ENCODE measurements at places on chromosomes 4 and X.

GRCh38 chr4:169756971-169757574 is 671 bp downstream of the HPF1 start:
- DNase-seq: no peak
- H3K4me1 ChIP-seq: peaks cover 2% of the 10 kb centered on the region
- no peaks in the 10 kb centered on the region for H3K36me3 ChIP-seq
- peak overlapping the region; percentile 92 for H3K4me3 ChIP-seq

DNA sequence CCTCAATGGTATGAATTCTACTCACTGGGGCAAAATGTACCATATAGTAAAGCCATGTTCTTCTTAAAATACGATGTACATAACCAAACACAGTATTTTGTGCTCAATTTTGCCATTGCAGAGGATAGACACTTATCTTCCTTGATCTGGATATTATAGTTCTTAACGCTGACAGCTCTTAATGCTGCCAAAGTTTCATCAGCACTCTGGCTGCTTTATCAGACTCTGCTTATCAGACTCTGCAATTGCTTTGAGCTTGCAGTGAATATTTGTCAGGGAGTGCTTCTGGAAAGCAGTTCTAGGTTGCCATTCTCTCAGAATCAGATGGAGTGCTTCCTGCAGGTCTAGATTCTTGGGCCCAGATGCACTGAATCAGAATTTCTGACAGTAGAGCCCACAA is 863.1 kb downstream of the CCSER1 start:
- no peak for DNase-seq
- no peak overlapping the region for H3K4me3 ChIP-seq
- no peaks in the 10 kb centered on the region for H3K4me1 ChIP-seq
- no peaks in the 10 kb centered on the region for H3K27me3 ChIP-seq

DNA sequence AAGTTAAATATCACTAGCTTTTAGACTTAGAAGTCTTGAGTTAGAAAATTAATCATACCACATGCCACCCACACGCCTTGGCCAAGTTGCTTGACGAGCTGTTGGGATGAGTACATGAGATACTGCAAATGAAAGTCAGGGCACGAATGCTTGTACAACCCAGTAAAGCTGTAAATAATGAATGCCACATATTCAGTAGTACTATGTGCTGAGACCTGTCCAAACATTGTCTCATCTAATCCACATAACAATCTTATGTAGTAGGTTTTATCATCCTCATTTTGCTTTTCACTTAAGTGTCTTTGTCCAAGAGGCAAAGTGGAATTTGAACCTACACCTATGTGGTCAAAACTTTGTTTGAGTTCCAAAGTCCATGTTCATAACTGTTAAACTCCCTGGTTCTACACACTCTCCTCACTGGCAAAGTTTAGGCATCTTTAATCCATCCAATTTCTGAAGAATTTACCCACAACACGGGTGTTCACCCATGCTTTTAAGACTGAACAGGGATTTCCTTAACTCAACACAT is 74.1 kb downstream of the LDB2 start:
- H3K4me3 ChIP-seq: no peak overlapping the region
- no peaks in the 10 kb centered on the region for H3K27me3 ChIP-seq
- no peak for DNase-seq

DNA sequence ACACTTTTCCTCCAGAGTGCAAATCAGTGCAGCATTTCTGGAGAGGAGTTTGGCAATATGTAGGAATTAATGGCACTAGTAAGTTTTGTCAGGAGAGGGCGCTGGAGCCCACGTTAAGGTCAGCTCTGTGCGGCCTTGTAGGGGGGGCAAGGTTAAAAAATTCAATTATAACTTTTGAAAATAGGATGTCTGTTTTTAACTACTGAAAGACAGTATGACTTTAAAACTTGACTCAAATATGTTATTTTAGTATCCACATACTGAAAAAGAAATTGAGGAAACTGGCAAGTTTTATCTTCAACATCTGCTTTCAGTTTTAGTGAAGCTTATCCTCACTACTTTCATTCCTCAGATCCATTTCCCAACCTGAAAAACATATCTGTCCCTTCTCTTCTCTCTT is 30.9 kb upstream of the HSD17B13 start:
- peak; percentile 34 for DNase-seq
- H3K4me3 ChIP-seq: no peak overlapping the region
- H3K27me3 ChIP-seq: no peaks in the 10 kb centered on the region
- peaks cover 5% of the 10 kb centered on the region for H3K4me1 ChIP-seq

GRCh38 chr4:138393886-138394610 is 151.9 kb upstream of the SLC7A11 start:
- no peaks in the 10 kb centered on the region for H3K4me1 ChIP-seq
- H3K27me3 ChIP-seq: no peaks in the 10 kb centered on the region
- no peak overlapping the region for H3K4me3 ChIP-seq
- H3K36me3 ChIP-seq: no peaks in the 10 kb centered on the region
- H3K27ac ChIP-seq: no peak overlapping the region

- H3K4me3 ChIP-seq: no peak overlapping the region
- H3K27me3 ChIP-seq: no peaks in the 10 kb centered on the region
- H3K4me1 ChIP-seq: no peaks in the 10 kb centered on the region
- DNase-seq: no peak
- no peak overlapping the region for H3K27ac ChIP-seq
- H3K36me3 ChIP-seq: no peaks in the 10 kb centered on the region
Observed at GRCh38 chr4:55980725-55981124, 32.0 kb downstream of the CEP135 start.

GRCh38 chr4:183443655-183444213 is 702 bp upstream of the CDKN2AIP start:
- H3K4me1 ChIP-seq: no peaks in the 10 kb centered on the region
- no peaks in the 10 kb centered on the region for H3K27me3 ChIP-seq
- peak overlapping the region; percentile 97 for H3K27ac ChIP-seq
- peak overlapping the region; percentile 99 for H3K4me3 ChIP-seq

DNA sequence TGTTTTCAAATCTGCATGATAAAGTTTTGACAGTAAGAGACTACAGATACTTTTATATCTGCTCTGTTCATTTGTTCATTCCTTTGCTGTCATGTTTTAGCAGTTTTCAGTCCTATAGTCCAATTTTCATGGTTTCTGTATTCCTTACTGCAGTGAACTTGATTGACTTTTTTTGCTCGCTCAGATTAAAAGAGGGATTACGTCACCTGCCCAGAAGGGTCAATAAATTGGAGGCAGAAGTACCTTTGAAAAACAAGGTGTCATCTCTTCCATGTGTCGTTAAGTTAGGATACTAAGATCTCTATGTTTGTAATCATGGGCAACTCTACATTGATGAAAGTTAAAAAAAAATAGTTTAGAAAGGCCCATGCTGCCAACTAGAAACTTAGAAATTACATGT is 250.1 kb upstream of the SMIM31 start:
- H3K4me3 ChIP-seq: no peak overlapping the region
- no peak overlapping the region for H3K27ac ChIP-seq
- H3K27me3 ChIP-seq: no peaks in the 10 kb centered on the region
- no peak for DNase-seq

DNA sequence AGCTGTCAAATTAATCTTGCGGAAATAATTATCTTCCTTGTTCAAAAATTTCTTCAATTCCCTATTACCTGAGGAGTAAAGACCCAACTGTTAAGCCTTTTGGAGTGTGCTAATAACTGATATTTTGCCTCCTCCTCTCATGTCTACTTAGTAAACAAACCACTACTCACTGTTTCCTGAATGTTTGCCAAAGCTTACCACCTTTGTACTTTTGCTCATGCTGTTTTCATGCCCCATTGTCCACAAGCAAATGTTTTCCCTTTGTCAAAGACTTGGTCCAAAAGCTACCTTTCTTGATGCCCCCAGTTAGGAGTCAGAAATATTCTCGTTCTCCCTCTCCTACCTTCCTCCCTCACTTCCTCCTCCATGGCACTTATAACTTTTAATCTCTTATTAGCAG is 226.1 kb downstream of the ENOX2 start:
- H3K4me3 ChIP-seq: no peak overlapping the region
- no peaks in the 10 kb centered on the region for H3K36me3 ChIP-seq
- H3K27me3 ChIP-seq: no peaks in the 10 kb centered on the region
- no peak overlapping the region for H3K27ac ChIP-seq
- DNase-seq: no peak
- no peaks in the 10 kb centered on the region for H3K4me1 ChIP-seq

DNA sequence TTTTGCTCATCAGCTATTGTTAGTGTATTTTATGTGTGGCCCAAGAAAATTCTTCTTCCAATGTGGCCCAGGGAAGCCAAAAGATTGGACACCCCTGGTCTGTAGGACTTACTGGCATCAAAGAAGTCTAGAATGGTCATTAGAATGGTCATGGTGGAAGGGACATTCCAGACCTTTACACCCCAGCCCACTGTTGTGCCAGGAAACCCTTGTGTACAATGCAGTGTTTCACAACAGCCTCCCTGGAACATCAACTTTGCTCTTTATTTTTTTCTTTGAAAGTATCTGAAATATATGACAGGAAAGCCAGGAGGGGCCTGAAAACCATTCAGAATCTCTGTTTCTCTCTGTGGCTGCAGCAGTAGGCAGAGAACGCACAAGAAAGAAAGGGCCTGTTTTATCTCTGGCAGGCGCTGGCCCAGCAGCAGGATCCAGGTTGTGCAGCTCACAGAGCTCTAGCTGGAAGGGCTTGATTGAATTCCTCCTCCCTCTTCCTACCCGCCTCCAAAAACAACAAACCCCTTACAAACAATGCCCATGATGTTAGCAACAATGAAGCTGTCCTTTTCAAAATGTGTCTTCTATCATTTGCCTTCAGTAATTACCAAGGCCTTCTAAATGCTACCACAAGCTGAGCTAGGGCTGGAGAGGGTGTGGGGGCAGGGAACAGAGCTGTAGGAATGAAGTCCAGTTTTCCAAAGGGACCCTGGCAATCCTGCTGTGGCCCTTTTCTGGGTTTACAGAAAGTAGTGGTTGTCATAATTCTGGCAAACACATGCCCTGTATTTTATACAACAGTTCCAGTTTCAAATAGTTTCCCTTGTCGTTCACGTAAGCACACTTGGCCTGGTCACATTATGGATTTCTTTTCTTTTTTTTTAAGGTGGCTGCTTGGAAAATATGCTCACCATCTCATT is 32.3 kb upstream of the TFDP3 start:
- no peak for DNase-seq
- no peak overlapping the region for H3K27ac ChIP-seq
- peaks cover 18% of the 10 kb centered on the region for H3K4me1 ChIP-seq
- H3K36me3 ChIP-seq: peaks cover 20% of the 10 kb centered on the region
- H3K4me3 ChIP-seq: no peak overlapping the region
- H3K27me3 ChIP-seq: no peaks in the 10 kb centered on the region

GRCh38 chrX:19557822-19558221 is 42.5 kb upstream of the MAP3K15 start:
- no peaks in the 10 kb centered on the region for H3K36me3 ChIP-seq
- no peaks in the 10 kb centered on the region for H3K27me3 ChIP-seq
- no peak for DNase-seq
- H3K4me1 ChIP-seq: no peaks in the 10 kb centered on the region

GRCh38 chr4:73653695-73654106 is 33.5 kb upstream of the RASSF6 start:
- H3K36me3 ChIP-seq: no peaks in the 10 kb centered on the region
- H3K4me3 ChIP-seq: no peak overlapping the region
- H3K27ac ChIP-seq: no peak overlapping the region

DNA sequence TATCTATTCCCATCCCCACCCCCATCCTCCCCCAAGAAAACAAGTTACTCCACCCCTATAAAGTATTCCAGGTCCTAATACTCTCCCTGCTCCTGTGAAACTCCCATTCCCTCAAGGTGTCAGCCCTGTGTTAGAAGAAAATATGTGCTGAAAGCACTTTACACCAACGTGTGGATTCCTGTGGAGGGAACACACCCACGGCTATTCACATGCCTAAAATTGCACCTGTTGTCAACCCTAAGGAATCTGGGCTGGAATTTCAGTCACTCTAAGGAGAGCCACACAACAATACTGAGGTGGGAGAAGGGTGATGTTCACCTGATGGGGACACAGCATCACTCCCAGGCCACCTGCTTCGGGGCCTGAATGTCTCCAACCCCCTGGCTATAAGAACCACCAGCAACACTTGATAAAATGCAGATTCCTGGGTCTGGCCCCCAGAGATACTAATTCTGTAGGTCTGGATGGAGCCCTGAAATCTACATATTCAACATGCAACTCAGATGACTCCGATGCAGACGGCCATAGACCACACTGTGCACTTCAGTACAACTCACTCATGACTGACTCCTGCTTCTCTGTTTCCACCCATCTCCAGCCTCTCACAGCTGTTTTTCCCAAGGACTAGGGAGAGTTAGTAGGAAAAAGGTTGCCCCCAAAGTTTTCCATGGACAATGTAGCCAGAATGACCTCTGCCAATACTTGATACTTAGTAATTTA is 15.8 kb downstream of the SCD5 start:
- H3K27ac ChIP-seq: no peak overlapping the region
- DNase-seq: peak; percentile 46
- no peaks in the 10 kb centered on the region for H3K4me1 ChIP-seq
- peaks cover 47% of the 10 kb centered on the region for H3K27me3 ChIP-seq

DNA sequence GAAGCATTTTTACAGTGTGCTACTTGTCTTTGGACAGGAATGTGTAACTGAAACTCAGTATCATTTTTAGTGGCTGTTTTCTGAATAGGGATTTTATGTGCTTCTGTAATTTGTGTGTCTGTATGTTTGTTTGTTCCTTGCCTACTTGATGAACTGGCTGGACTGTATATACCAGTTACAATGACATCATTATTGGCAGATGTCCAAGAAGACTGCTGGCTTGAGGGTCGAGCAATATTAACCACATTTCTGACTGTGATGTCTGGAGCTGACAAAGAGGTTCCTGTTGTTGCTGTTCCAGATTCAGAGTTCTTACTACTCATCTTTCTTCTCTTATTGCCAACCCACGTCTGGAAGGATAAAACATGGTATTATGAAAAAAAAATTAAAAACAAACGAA is 33.0 kb downstream of the HDX start:
- no peak overlapping the region for H3K4me3 ChIP-seq
- H3K27me3 ChIP-seq: no peaks in the 10 kb centered on the region
- no peak overlapping the region for H3K27ac ChIP-seq
- no peaks in the 10 kb centered on the region for H3K4me1 ChIP-seq

Data from H9 (cell line).